Heart left ventricle (tissue), 16 donors: ENCODE measurements at places on chromosomes 7 and 10. TPM values are rescaled to one million over a fixed set of nuclear protein-coding genes. Genes with fewer than 3 reads are reported as not detected.

HOXA1 gene
- not detected for total RNA-seq

SYPL1 gene
- 99.8 TPM for total RNA-seq

NPFFR1 gene
- not detected for total RNA-seq

MYOZ1 gene
- 0.51 TPM for total RNA-seq

ANXA8 gene
- total RNA-seq = 0.96 TPM

SYNPO2L gene
- 426 TPM for total RNA-seq

PDZD7 gene
- 0.97 TPM for total RNA-seq

PLCE1 gene
- total RNA-seq = 8.0 TPM

XRCC2 gene
- 0.56 TPM for total RNA-seq

DNA sequence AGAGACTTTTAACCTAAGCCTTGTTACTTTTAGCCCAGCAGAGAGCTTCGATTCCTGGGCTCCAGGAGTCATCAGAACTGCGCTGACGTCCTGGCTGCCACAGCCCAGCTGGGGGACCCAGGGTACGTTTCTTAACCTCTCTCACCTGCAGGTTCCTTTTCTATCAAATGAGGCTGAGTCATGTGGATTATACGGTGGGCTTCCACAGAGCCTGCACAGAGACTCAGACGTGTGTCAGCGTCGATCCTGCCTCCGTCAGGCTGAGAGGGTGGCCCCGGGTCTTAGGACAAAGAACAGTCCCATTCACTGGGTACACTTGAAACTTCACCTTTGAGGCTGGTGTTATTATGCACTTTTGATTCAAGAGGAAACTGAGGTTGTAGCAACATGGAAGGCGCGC lies 100.7 kb upstream of the FGFR2 start:
- no peak for DNase-seq

DNA sequence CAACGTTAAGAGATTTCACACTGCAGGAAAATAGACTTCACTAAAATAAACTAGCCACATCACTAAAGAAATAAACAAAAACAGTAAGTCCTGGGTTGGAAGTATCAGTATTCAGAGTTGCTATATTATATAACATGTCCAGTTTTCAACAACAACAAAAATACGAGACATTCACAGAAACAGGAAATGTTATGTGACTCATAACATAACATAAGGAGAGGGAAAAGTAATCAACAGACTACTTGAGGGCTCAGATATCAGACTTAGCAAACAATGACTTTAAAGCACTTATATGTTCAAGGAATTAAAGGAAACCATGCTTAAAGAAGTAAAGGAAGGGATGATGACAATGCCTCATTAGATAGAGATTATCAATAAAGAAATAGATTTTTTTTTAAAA lies 73.5 kb upstream of the MKLN1 start:
- no peak for DNase-seq

- no peak for DNase-seq
Observed at GRCh38 chr10:55550236-55550635, 749.2 kb upstream of the PCDH15 start.

- no peak for DNase-seq
Observed at GRCh38 chr10:122845783-122846332, at the start of gene CUZD1. Gene CUZD1, minus strand, starts transcription at chr10:122845857. Its CDS starts 14 bp downstream, at chr10:122845843.

GRCh38 chr7:47780555-47780954 lies 167.7 kb downstream of the PKD1L1 start:
- no peak for DNase-seq

GRCh38 chr7:92569137-92569536 lies 21.1 kb downstream of the FAM133B start:
- DNase-seq = no peak

DNA sequence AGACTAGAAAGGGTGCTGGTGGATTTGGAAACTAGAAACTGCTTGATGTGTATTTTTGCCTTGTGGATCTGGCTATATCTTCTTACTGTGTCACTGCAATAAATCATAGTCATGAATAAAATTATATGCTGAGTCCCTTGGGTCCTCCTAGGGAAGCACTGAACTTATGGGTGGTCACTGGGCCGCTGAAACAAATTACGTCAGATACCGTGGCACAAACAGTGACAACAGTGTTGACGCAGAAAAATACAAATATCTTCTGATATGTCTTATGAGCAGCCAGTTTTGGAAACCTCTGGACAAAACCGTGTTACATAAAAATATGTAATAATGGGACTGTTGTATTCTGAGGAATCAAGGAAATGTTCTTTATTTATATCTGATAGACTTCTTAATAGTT lies 260.1 kb upstream of the SORCS1 start:
- DNase-seq = no peak

DNA sequence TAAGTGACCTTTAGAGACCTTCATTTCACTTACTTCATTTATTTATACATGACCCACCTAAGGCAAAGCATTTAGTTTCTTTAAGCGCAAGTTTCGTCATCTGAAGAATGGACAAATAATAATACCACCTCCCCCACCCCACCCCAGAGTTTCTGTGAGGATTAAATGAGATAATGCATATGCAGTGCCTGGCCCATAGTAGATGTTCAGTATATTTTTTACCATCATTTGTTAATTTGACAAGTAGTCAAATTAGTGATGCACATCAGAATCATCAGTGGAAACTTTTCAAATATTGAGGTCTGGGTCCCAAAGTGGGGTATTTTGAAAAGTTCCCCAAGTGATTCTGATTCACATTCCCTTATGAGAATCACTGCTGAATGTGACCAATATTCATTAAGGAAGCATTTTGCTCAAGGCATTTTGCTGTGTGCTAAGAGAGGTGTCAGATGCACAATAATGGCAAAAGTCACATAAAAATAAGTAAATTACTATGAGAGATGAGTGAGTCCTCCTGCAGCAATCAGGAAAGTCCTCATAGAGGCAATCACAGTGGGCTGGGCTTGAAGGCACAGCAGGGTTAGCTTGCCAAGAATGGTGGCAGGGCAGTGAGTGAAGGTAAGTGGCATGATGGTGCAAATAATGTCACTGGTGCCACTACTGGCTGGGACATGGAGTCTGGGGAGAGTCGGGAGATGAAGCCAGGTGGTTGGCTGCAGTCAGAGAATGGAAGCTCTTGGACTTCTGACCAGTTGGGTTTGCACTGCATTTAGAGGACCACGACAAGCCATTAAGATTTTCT lies 244.1 kb downstream of the PTEN start:
- no peak for DNase-seq

DNA sequence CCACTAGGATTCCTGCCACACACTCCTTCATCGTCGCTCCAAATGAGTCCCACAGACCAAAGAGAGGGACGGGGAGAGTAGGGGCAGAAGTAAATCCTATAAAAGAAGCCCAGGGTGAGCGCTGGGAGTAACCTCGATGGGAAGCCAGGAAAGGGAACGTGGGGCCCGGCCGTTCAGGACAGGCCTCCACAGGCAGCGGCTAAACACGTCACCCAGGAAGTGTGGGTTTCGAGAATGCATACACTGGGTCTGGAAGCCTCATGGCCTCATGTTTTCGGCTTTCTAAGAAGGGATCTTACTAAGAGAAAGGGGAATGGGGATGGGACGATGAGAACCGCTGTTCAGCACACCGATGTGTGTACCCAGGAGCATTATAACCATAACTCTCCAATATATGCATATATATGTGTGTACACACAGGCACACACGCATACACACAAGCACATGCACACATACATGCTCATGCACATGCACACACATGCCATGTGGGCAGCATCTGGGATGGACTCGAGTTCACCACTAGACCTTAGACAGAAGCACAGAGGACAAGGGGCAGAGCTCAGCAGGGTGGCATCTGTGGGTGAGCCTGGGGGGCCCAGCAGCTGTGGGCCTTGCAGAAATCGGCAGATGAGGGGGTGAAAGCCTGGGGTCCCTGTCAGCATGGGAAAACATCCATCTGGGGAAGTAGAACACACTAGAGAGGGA lies 14.8 kb upstream of the CNPY1 start:
- DNase-seq = no peak

DNA sequence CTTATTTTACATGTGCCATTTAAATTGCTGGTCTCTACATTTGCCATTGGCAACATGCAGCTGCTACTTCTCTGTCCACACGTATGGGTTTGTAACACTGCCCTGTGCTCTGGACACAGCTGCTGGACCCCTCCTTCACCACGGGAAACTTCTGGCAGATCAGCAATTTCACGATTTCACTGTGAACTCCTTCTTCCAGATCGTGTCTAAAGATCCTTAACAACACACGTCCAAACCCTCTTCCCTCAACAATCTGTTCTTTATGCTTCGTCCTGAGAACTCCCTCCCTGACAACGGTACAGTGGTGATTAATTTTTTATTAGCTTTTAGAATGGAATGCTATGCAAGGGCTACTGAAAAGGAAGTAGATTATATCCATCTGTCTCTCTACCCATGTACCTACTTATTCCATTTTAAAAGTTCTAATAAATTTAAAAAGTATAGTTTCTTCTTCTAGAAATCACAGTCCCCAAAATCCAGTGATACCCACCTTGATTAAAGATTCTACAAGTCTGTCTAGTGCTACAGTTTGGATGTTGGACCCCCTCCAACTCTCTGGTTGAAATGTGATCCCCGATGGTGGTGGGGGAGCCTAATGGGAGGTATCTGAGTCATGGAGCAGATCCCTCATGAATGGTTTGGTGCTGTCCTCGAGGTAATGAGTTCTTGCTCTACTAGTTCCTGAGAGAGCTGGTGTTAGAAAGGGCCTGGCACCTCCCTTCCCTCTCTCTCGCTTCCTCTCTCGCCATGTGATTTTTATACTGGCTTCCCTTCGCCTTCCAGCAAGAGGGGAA lies 81.0 kb downstream of the KIAA1549 start:
- DNase-seq = no peak

DNA sequence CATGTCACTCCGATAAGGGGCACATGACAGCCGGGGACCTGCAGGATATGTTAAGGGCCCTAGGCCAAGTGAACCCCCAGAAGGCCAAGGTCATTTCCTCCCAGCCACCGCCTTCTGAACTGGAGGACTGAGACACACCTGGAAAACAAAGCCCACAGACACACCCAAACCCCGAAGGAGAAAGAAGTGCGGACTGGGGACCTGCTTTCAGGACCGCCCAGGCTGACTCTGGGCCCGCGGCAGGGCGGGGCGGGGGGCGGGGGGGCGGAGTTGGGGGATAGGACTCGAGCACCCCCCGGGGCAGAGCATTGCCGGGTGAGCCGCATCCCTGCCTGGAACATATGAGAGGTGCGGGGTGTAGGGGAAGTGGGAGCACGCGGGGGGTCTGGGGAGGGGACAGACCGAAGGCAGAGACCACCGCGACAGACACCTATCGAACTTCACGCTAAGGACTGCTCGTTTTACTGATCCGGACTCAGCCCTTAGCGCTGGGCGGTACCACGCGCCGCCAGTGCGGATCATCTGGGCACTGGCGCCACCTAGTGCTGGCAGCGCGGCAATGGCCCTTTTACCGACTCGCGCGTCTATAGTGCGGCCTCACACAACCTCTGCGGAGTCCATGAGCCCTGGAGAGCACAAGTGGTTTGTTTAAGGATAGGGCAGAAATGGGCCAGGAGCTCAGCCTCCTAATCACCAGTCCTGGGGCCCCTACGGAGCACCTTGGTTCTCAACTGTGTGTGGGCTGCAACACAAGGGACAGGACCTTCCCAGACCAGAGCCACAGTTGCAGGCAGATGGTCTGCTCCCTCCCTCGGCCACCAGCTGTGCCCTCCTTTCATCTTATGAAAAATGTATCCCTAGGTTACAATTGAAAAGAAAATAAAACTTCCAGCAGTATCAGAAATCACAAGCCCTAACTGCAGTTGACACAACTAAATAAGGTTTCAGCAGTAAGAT lies 157.6 kb downstream of the HERPUD2 start:
- DNase-seq = peak; percentile 89

DNA sequence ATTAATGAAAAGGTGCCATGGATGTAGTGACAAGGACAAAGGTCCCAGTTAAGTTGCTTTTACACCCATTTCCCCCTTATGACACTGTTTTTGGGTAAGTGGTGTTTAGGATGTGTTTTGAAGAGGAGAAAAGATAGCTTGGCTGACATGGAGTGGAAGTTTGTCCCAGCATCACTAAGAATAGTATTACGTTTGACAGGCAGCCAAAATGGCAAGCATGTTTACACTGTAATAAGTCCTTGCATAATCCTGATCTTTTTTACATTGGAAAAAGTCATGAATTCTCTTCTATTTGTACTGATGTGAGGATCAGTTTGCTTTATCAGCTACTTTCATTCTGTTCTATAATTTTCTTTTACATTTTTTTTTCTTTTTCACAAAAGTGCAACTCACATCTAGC lies 137.8 kb downstream of the CHRM2 start:
- DNase-seq = no peak

- DNase-seq = no peak
Observed at GRCh38 chr7:20298486-20298901, 32.2 kb upstream of the ITGB8 start.

- DNase-seq = no peak
Observed at GRCh38 chr10:123804716-123805115, 86.9 kb downstream of the CPXM2 start.
